Body of pancreas (tissue), 4 donors: ENCODE measurements at places on chromosomes 2 and 18.

DNA sequence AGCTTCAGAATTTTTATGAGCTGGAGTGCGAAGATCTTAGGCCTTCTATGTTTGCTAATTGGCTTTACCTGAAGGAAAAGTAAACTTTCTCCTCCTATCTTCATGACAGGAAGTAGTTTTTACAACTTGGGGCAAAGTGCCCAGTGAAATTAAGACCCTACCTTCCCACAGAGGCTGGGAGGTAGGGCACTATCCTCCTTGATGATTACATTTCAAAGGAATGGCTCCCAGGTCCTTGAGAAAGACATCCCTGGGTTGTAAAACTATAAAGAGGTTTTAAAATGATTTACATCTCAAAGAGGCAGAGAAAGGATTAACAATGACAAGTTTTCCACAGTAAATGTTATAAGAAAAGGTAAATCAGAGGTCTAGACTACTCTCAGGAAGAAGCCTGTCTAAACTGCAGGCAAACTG, 155.8 kb downstream of the CDH7 start:
- no peaks in the 10 kb centered on the region for H3K36me3 ChIP-seq
- no peaks in the 10 kb centered on the region for H3K4me1 ChIP-seq
- H3K27ac ChIP-seq: no peak overlapping the region
- H3K4me3 ChIP-seq: no peak overlapping the region
- no peaks in the 10 kb centered on the region for H3K27me3 ChIP-seq
- DNase-seq: no peak

DNA sequence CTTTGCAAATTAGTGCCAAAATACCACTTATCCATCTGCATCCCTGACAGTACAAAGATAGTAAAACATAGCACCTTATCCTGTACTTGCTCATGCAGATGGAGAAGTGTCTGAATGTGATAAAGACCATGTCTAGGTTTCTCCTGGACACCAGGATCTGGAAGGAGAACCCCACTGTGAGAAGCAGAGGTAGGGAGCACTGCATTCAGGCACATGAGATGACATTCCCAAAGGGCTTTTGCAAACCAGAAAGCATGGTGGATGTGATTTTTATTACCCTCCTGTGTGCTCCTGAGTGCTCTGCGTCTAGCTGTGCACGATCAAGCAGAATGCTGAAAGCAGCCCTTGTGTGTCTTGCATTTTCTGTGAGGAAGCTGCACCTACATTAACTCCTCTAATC, 857.6 kb upstream of the ID2 start:
- DNase-seq: no peak
- no peak overlapping the region for H3K4me3 ChIP-seq
- H3K27me3 ChIP-seq: no peaks in the 10 kb centered on the region

DNA sequence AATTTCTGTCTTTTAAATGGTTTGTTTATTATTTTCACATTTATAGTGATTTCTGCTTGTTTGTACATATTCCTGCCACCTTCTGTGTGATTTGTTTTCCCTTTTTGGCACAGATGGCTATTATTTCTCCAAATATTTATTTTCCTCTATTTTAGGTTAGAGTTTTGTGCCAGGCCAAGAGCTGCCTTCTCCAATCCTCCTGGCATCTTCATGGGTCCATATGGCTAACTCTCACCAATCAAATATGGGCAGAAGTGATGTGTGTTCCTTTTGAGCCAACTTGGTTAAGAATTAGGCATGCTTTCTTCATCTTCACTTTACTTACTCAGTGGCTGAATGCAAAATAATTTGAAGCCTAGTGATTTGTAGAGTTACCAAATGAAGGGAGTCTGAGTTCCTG, 697.1 kb upstream of the CELF4 start:
- no peak for DNase-seq
- H3K36me3 ChIP-seq: no peaks in the 10 kb centered on the region
- H3K4me1 ChIP-seq: no peaks in the 10 kb centered on the region

DNA sequence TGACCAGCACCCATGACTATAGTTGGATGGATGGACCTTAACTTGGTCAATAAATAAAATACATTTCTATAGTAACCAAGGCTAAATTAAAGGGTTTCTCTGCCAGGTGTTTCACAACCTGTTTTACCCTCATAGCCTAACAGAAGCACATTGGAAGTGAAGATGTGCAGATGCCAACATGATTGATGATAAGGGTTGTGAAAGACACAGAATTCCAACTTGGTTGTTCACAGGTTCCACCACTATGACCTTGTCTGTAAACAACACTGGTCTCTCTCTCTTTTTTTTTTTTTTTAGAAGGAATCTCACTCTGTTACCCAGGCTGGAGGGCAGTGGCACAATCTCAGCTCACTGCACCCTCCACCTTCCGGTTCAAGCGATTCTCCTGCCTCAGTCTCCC, 37.5 kb upstream of the PTH2R start:
- no peak overlapping the region for H3K27ac ChIP-seq
- H3K27me3 ChIP-seq: no peaks in the 10 kb centered on the region
- peaks cover 18% of the 10 kb centered on the region for H3K4me1 ChIP-seq
- DNase-seq: no peak
- H3K4me3 ChIP-seq: no peak overlapping the region

DNA sequence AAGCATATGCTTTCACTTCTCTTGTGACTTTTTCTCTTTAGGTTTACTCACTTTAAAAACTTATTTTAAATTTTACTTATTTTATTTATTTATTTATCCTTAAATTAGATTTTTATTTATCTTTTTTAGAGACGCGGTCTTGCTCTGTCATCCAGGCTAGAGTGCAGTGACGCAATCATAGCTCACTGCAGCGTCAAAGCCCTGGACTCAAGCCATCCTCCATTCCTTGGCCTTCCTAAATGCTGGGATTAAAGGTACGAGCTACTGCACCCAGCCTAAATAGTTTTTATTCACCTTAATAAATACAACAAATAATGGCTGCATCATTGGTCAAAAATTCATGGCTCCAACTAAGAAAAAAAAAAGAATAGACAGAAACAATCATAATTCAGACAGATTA, 415.7 kb upstream of the FIGN start:
- no peaks in the 10 kb centered on the region for H3K4me1 ChIP-seq
- no peaks in the 10 kb centered on the region for H3K27me3 ChIP-seq
- DNase-seq: no peak
- no peak overlapping the region for H3K4me3 ChIP-seq
- H3K27ac ChIP-seq: no peak overlapping the region

GRCh38 chr2:145277922-145278321, 758.0 kb upstream of the ZEB2 start:
- no peaks in the 10 kb centered on the region for H3K27me3 ChIP-seq
- no peak overlapping the region for H3K27ac ChIP-seq
- H3K4me1 ChIP-seq: no peaks in the 10 kb centered on the region
- H3K4me3 ChIP-seq: no peak overlapping the region
- DNase-seq: no peak

DNA sequence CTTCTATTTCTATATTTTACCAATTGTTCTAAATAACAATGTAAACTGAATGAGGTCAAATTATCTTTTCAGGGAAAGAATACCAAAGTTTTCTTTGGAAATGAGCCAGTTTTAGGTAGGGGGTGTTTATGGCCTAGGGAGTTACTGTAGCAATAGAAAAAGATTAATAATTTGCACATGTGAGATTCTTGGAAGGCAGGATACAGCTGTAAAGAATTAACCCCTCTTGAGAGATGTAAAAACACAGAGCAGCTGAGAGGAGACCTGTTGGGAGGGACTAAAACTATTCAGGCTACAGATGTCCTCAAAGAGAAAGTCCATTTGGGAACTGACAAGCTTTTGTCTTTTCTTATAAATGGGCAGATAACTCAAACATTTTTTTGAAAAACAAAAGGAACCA, 182.2 kb downstream of the FIGN start:
- no peaks in the 10 kb centered on the region for H3K36me3 ChIP-seq
- no peaks in the 10 kb centered on the region for H3K27me3 ChIP-seq
- no peak overlapping the region for H3K27ac ChIP-seq
- DNase-seq: no peak

GRCh38 chr2:63581298-63581961, 6.8 kb downstream of the WDPCP start:
- peak overlapping the region; percentile 51 for H3K27ac ChIP-seq
- H3K27me3 ChIP-seq: no peaks in the 10 kb centered on the region
- no peak overlapping the region for H3K4me3 ChIP-seq
- peak; percentile 76 for DNase-seq
- peaks cover 14% of the 10 kb centered on the region for H3K4me1 ChIP-seq

- no peak overlapping the region for H3K4me3 ChIP-seq
Observed at GRCh38 chr2:82062463-82062862, 1757.9 kb upstream of the LRRTM1 start.

DNA sequence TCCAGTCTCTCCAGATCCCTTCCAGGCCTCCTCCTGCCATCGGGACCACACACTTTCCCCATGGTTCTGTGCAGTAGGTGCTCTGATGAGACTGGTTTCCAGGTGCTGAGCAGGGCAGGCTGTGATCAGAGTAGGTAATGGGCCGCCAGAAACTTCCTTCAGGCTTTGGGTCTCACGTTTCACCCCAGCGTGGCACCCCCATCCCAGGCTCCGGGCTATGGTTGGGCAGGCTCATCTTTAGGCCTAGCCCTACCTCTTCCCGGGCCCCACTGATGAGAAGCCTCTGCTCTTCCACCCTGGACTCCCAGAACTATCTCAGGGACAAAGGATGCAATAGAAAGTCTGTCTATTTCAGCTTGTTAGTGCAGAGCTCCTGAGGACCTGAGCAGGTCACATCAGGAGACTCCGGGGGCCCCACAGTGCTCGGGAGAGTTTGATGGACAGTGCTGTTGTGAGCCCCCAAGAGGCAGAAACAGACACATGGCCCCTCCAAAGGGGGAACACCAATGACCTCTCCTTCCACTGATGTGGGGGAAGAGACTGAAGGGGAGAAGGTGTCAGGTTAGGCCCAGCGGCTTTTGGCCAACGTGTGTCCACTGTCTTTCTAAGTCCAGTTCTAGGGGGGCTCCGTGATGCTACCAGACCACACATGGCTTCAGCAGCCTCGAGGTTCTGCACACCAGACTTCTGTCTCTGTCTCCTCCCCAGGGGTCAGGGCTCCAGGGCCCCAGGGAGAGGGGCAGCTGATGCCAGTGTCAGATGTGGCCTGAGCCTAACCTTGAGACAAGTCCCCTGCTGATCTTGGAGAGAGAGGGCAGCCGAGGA, 5.8 kb upstream of the PROM2 start:
- DNase-seq: no peak
- peaks cover 6% of the 10 kb centered on the region for H3K4me1 ChIP-seq
- H3K36me3 ChIP-seq: no peaks in the 10 kb centered on the region
- no peak overlapping the region for H3K27ac ChIP-seq

GRCh38 chr2:102484310-102485061, 11.5 kb downstream of the SLC9A4 start:
- H3K4me3 ChIP-seq: no peak overlapping the region
- H3K4me1 ChIP-seq: no peaks in the 10 kb centered on the region
- no peaks in the 10 kb centered on the region for H3K36me3 ChIP-seq
- no peak overlapping the region for H3K27ac ChIP-seq
- no peaks in the 10 kb centered on the region for H3K27me3 ChIP-seq

GRCh38 chr18:51082571-51083267, 52.7 kb downstream of the SMAD4 start:
- no peak overlapping the region for H3K27ac ChIP-seq
- H3K36me3 ChIP-seq: no peaks in the 10 kb centered on the region

- no peak for DNase-seq
- H3K27ac ChIP-seq: no peak overlapping the region
- no peaks in the 10 kb centered on the region for H3K4me1 ChIP-seq
- no peak overlapping the region for H3K4me3 ChIP-seq
- no peaks in the 10 kb centered on the region for H3K36me3 ChIP-seq
Observed at GRCh38 chr2:235126768-235127167, 175.0 kb downstream of the SH3BP4 start.

GRCh38 chr2:14127765-14128164, 504.8 kb upstream of the LRATD1 start:
- no peak overlapping the region for H3K4me3 ChIP-seq
- no peaks in the 10 kb centered on the region for H3K27me3 ChIP-seq
- no peaks in the 10 kb centered on the region for H3K36me3 ChIP-seq
- H3K4me1 ChIP-seq: no peaks in the 10 kb centered on the region
- no peak for DNase-seq

DNA sequence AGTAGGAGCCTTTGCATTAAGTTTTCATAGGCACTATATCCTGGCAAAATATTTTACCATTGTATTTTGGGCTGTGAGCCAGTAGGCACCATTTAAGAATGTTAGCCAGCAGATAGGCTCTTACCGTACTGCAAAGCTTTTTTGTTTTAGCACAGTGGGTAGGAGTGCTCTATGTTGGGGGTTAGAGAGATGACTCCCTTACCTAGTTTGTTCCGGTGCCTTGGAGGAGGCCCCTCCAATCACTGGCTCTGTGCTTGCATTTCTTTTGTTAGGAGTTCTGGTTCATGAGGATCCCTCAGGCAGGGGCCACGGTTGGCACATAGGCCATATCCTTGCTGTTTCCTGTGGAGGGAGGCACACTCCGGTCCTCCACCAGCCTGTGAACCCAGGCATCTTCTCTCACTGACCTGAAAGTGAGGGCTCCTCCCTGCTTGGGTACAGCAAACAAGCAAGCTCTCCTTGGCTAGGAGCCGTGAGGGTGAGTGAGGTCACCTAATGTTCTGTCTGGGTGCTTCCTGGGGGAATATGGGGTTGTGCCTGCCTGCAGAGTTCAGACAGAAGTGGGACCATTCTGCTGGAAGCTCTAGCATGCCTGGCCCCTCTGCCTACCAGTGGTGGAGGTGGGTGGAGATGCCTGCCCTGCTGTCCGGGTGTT, 29.8 kb downstream of the LTBP1 start:
- H3K27ac ChIP-seq: peak overlapping the region; percentile 62
- no peak overlapping the region for H3K4me3 ChIP-seq
- H3K4me1 ChIP-seq: peaks cover 12% of the 10 kb centered on the region
- no peaks in the 10 kb centered on the region for H3K36me3 ChIP-seq

GRCh38 chr2:63735263-63735662, 106.4 kb upstream of the UGP2 start:
- DNase-seq: no peak
- no peaks in the 10 kb centered on the region for H3K27me3 ChIP-seq
- no peaks in the 10 kb centered on the region for H3K36me3 ChIP-seq
- H3K4me3 ChIP-seq: no peak overlapping the region

DNA sequence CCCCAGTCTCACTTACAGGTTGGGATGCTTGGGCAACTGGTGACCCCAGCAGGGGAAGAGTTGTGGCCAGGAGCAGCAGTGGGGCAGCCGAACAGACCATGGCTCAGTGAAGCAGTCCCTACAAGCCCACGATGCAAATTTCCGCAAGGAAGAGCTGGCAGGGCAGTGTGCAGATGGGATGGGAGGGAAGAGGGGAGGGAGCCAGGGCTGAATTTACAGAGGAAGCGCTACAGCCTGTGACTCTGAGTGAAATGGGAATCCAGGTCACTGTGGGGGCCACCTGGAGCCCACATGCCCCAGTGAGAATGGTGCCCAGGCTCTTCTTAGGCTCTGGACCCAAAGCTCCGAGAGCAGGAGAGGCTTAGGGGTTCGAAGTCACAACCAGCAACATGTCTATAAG, 27.0 kb upstream of the SELENOI start:
- no peak for DNase-seq
- no peaks in the 10 kb centered on the region for H3K36me3 ChIP-seq
- no peak overlapping the region for H3K4me3 ChIP-seq
- H3K27ac ChIP-seq: no peak overlapping the region
- H3K4me1 ChIP-seq: no peaks in the 10 kb centered on the region

DNA sequence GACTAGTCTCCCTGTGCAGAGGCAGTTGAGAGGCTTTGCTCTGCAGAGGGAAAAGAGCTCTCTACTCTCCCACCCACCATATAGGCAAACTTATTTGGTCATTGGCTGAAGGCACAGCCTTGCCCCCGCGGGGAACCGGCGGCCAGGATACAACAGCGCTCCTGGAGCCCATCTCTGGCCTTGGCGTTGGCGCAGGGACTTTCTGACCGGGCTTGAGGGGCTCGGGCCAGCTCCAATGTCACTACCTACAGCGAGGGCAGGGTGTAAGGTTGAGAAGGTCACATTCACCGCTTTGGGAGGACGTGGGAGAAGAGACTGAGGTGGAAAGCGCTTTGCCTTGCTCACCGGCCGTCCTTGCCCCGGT, 2.2 kb downstream of the ONECUT2 start:
- no peaks in the 10 kb centered on the region for H3K36me3 ChIP-seq
- peak overlapping the region; percentile 16 for H3K4me3 ChIP-seq
- no peaks in the 10 kb centered on the region for H3K27me3 ChIP-seq
- peaks cover 73% of the 10 kb centered on the region for H3K4me1 ChIP-seq
